Stimulated activated CD4-positive, alpha-beta T cell treated with anti-CD3 and anti-CD28 coated beads, Interleukin-4, amount 100 ng/mL, for 48 hours (primary cell): ENCODE measurements at places on chromosomes 3 and 15.

- DNase-seq: no peak
These were observed 37.6 kb downstream of the TRA2B start for GRCh38 chr3:185900228-185900627.

GRCh38 chr15:70912187-70912586, 19.6 kb downstream of the LRRC49 start:
- no peak for DNase-seq

GRCh38 chr3:143066033-143066432, 53.5 kb upstream of the CHST2 start:
- DNase-seq: no peak

- DNase-seq: no peak
These were observed 27.1 kb downstream of the CFAP161 start for GRCh38 chr15:81161160-81161673.

- no peak for DNase-seq
These were observed 1260.4 kb downstream of the ROBO1 start for GRCh38 chr3:78507196-78507984.

DNA sequence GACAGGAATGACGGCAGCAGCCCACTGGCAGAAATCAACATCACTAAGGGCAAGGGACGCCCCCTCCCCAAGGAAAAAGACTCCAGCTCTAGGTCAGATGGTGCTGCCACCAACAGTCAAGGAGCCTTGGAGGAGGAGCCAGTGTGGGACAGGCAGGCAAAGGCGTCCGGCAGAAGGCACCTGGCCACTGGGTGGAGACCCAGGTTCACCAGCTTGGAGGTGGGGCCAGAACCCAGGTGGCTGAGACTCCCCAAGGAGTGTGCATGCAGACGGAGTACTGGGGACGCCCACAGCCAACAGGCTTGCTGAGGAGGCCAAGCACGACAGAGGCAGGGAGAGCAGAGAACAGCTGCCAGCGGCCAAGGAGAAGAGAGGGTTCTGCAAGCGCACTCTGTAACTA, 35.2 kb downstream of the PTPN23 start:
- no peak for DNase-seq
